ENCODE measurements at places on chromosomes 6 and 20.

DNA sequence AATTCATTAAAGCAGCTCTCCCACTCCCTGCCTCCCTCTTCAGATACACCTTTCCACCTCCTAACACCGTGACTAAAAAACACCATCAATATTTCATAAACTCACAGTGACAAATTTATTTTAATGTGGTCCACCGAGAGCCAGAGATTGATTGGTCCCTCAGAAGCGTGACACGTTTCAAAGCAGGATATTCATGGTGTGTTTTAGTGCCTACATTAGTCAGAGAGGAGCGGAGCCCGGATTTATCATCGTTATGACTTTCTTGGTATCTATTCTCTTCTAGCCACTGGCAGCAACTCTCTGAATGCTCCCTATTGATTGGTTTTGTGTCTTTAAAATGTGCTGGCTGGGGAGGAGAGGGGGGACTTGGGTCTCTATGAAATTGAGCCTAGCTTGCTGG lies 265.3 kb downstream of the DHX35 start:
- no peak for DNase-seq

DNA sequence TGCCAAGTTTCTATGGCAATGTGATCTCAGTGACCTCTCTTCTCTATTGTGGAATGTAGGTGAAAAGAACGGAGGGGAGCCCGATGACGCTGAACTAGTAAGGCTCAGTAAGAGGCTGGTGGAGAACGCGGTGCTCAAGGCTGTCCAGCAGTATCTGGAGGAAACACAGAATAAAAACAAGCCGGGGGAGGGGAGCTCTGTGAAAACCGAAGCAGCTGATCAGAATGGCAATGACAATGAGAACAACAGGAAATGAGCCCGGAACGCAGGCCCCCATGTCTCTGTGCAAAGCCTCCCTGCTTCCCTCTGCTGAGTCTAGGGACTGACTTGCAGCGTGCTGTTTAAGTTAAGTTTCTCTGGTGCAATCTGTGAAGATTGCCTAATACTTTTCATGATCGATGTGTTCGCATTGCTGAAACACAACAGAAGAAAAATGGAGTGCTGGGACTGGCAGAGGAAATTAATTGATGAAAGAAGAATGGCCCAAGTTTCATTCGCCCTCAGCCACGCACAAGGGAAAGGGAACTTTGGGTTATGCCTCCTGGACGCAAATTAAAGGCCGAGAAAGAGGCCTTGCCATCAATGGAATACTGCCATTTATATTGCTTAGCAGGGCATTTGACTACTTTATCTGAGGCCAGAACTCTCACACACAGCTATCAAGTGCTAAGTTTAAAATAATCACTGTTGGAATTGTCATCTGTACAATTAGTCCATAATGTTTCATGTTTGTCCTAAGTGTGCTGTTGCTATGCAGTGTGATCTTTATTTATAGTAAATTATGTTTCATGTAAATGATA lies 146.4 kb downstream of the AKAP7 start:
- DNase-seq, result peak; percentile 62

- DNase-seq, result no peak
Measured at GRCh38 chr6:151875524-151875923, 68.0 kb downstream of the ESR1 start.

- no peak for DNase-seq
Measured at GRCh38 chr6:110105296-110105695, 74.2 kb downstream of the WASF1 start.

GRCh38 chr6:109095835-109096084 lies 453 bp downstream of the CEP57L1 start:
- DNase-seq, result no peak

GRCh38 chr6:39543095-39543494 lies 182.1 kb downstream of the KIF6 start:
- DNase-seq, result no peak

GRCh38 chr6:53326372-53327016 lies 22.3 kb downstream of the ELOVL5 start:
- no peak for DNase-seq

- DNase-seq, result no peak
Measured at GRCh38 chr6:12608874-12609273, 107.7 kb upstream of the PHACTR1 start.

- DNase-seq, result no peak
Measured at GRCh38 chr6:109236115-109237076, 141.1 kb downstream of the CEP57L1 start.

DNA sequence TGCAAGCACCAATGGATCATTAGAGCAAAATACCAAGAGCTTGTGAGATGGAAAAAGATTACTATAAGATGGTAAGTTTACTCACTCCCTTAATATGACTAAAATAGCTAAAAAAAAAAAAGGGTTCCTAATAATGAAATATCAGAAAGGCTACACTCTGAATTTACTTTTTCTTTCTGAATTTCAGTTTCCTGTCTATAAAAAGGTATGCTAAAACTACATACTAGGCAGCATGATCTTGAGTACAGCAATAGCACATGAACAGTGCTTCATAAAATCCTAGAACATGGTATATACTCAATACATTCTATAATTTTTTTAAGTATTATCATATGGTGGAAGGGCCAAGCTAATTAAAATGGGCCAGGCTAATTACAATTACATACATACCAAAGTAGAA lies 24.0 kb upstream of the FAM135A start:
- DNase-seq, result no peak

- DNase-seq, result peak; percentile 2
Measured at GRCh38 chr20:35776513-35777101, 4.8 kb downstream of the PHF20 start.

DNA sequence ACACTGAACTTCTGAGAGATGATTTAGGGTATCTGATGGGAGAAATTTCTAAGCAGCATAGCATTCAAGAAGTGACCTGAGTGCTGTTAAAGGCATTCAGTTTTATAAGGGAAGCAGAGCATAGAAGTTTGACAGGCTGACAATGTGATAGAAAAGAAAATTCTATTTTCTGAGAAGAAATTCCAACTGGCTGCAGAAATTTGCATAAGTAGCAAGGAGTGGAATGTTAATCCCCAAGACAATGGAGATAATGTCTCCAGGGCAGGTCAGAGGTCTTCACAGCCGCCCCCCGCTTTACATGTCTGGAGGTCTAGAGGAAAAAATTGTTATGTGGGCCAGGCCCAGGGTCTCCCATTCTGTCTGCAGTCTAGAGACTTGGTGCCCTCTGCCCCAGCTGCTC lies 1361.8 kb upstream of the EYS start:
- DNase-seq, result no peak

DNA sequence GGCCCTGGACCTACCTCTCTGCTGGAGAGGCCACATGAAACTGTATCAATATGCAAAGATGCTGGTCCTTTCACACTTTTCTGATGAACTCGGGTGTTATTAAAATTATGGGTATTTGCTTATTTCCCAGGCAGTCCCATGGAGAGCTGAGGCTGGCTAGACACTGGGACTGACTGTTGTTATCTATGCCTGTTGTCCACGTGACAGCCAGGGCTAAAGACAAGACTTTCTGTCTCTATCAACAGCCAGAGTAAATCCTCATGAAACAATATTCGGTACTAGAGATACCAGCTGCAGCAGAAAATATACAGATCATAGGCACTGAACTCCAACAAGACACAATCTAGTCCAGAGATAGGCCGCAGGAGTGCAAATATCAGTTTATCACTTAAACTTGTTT lies 236.4 kb downstream of the FOXA2 start:
- no peak for DNase-seq

GRCh38 chr6:166268431-166268830 lies 39.8 kb downstream of the PRR18 start:
- no peak for DNase-seq

DNA sequence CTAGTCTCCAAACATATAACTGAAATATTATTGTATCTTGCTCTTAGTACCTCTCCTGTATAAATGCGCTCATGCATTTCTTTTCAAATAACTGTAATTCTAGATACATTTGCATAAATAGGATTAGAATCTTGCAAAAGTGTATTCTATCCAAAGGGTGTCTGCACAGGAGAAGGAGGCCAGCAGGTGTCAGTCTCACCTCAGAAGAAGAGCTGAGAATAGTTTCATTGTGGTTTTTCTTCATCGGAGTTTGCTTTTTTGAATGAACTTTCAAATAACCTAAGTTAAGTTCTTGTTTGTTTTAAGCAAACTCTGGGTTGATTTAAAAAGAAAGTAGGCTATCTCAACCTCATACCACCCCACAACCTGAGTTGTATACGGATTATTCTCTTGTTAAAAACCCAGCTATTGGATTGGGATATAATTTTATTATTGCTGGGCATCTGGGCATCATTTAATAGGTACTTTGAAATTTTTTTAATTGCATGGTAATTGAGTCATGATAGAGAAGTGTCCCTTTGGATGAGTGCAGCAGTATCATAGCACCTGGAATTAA lies 125.0 kb upstream of the MLIP start:
- DNase-seq, result no peak

DNA sequence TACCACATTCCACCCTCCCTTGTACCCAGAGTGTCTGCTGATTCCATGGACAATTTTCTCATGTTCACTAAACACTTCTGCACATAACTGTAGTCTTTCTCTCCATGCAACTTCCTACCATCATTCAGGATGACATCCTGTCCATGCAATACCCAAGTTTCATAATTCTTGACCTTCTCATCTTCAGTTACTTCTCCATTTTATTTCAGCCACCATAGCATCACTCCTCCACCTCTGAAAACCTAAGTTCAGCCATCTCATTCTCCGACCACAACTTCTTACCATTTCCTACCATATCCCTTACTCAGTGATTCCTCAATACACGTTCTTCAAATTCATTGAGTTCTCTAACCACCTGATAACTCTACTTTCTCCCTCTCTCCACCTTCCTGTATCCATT lies 216.5 kb upstream of the TENT5A start:
- DNase-seq, result no peak

GRCh38 chr20:43721429-43722152 lies 5.2 kb downstream of the GTSF1L start:
- no peak for DNase-seq

- DNase-seq, result no peak
Measured at GRCh38 chr6:10514049-10514780, 6.9 kb upstream of the GCNT2 start.

GRCh38 chr6:106702451-106703110 lies 73.2 kb downstream of the QRSL1 start:
- DNase-seq, result no peak

GRCh38 chr6:1255636-1256365 lies 56.1 kb upstream of the FOXQ1 start:
- DNase-seq, result no peak

GRCh38 chr20:35215066-35215956 lies 11.2 kb upstream of the MMP24 start:
- DNase-seq, result no peak

Measured in C1 segment of cervical spinal cord (tissue), 14 donors.